ENCODE measurements at places on chromosomes 1 and 21.

GRCh38 chr21:44911384-44912157 is 9.1 kb downstream of the ITGB2 start:
- peak; percentile 56 for DNase-seq

- no peak for DNase-seq
Measured at GRCh38 chr1:20371883-20372282, 81.2 kb downstream of the VWA5B1 start.

- DNase-seq = no peak
Measured at GRCh38 chr1:25199819-25200620, 32.3 kb downstream of the SYF2 start.

DNA sequence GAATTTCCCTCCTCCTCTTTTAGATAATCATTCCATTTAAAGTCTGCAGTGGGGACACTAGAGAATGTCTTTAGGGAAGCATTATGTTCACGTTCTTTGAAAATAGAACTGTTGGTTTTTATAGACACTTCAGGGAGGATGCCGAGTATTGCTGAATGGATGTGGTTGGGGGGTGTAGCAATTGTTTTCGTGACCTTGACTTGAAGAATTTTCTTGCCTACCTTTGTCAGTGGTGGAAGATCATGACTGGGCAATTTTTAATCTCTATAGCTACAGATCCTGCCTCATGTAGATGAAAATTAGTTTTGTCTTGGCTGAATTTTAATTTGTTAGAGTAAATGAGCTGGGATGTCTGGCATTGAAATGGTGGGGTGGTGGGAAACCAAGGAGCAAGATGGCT is 3.8 kb downstream of the SMG7 start:
- no peak for DNase-seq

Data from stimulated activated CD4-positive, alpha-beta T cell treated with anti-CD3 and anti-CD28 coated beads, Interleukin-1b, Interleukin-23, amount 100 ng/mL, for 48 hours (primary cell).